ENCODE measurements at places on chromosomes 3 and 15.
A peak's percentile ranks its signal among the peaks of the same experiment; 100 is the strongest.

- DNase-seq = no peak
These were observed 57.4 kb downstream of the ARHGAP31 start for GRCh38 chr3:119351581-119351980.

DNA sequence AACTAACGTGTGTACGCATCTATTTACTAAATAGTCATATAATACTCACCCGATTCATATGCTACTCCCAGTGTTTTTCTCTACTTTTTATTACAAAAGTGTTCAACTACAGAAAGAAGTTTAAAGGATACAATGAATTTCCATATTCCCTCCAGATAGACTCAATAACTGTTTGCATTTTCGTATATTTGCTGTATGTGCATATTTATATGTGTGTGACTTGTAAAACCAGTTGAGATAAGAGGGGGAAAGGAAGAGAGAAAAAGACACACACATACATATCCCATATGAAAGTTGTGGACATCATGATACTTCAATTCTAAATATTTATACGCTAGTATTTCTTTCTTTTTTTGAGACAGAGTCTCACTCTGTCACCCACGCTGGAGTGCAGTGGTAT is 14.1 kb downstream of the LIPC start:
- DNase-seq = no peak

GRCh38 chr3:116770815-116771450 is 61.4 kb downstream of the TUSC7 start:
- peak; percentile 71 for DNase-seq

DNA sequence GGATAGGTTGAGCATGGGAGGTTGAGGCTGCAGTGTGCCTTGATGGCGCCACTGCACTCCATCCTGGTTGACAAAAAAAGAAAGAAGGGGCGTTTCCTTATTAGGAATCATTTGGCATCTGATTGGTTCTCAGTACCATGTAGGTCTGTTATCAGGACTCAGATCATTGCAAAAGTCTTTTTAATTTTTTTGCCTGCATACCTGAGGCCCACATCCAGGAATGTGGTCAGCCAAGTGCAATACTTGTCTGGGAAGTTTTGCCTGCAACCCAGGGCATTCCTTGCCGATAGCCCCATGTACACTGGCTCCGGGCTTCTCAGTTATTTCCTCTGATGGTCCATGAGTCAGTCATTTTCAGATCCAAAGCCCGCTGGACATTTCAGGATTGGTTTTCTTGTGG is 50.1 kb upstream of the CRTC3 start:
- no peak for DNase-seq

GRCh38 chr3:153169793-153170383 is 7.9 kb downstream of the RAP2B start:
- no peak for DNase-seq

GRCh38 chr3:134672571-134672970 is 21.7 kb upstream of the KY start:
- DNase-seq = no peak

GRCh38 chr3:21013566-21013965 is 737.4 kb downstream of the ZNF385D start:
- DNase-seq = no peak

- no peak for DNase-seq
These were observed 1.9 kb upstream of the TRA2B start for GRCh38 chr3:185939721-185940120.
